ENCODE measurements at places on chromosomes 4 and X.
A peak's percentile ranks its signal among the peaks of the same experiment; 100 is the strongest.

GRCh38 chr4:53928825-53929224 lies 135.6 kb downstream of the CHIC2 start:
- DNase-seq: no peak

GRCh38 chr4:128427832-128428366 lies 140.3 kb upstream of the PGRMC2 start:
- peak; percentile 62 for DNase-seq

DNA sequence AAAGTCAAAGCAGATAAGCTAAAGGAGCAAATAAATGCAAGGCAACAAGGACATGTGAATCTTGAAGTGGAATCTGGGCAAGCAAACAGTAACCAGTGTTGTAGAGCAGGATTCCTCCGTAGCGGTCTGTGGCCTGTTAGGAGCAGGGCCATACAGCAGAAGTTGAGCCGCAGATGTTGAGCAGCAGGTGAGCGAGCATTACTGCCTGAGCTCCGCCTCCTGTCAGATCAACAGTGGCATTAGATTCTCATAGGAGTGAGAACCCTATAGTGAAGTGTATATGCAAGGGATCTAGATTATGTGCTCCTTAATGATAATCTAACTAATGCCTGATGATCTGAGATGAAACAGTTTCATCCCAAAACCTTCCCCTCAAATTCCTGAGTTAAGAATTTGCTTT lies 550.7 kb downstream of the ADGRL3 start:
- no peak for DNase-seq

DNA sequence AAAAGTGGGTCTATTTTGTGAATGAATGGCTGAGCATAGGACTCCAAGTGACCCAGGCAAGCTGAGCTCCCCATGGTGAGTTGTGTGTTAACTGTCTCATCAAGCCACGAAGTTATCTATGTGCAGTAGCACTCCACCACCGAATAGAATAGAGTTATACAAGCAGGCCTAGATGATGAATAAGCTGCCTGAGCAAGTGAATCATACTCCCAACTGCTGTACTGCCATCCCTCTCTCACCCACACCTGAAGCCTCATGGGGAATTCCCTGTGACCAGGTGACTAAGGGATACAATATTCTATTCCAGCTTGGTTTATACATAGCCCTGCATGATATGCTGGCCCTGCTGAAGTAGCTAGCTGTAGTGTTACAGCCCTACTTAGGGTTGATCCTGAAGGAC lies 38.7 kb downstream of the KDM5C start:
- no peak for DNase-seq

- no peak for DNase-seq
Observed at GRCh38 chrX:42686706-42687105, 91.3 kb downstream of the PPP1R2C start.

DNA sequence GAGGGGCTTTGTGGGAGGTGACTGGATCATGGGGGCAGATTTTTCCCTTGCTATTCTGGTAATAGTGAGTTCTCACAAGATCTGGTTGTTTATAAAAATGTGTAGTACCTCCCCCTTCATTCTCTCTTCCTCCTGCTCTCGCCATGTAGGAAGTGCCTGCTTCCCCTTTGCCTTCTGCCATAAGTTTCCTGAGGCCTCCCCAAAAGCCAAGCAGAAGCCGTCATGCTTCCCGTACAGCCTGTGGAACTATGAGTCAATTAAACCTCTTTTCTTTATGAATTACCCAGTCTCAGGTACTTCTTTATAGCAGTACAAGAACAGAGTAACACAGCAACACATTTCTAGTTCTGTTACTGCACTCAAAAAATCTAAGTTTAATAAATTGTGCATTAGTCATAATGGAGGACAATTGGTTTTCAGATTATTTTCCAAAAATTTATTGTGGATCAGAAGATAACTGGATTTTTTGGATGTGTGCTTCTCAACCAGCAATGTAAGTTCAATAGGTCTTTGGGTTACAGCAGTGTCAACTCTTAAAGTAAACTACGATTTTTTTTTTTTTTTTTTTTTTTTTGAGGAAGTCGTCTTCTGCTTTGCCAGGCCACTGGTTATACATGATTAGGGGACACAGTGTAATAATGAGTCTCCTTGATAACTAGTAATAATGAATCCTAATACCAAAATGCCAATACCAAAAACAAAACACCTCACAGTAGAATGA lies 69.9 kb downstream of the CHIC2 start:
- DNase-seq: no peak

DNA sequence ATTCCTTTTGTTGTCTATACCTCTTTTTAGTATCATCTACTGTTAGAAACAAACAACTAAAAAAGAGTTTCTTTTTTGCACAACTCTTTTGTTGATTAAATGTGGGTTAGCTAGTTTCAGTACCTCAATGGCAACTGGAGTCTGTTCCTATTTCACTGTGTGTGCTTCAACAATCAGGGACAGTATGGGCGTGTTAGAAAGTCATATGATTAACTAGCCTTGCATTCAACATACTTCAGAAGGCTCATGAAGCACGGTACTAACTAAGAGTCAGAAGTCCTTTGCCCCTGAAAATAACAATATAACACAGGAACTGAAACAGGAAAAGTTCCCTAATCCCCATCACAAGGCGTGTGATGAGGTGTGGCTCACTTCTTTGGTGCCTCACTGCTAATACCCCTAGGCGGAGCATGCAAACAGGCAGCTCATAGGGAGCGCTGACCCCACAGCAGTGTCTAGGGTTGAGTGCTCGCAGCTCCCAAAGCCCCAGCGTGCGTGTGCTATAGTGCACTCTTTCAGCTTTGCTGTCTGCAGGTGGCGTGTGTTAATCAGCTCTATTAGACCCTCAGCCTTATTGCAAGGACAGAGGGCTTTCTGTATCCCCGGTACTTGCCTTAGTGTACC lies 203.1 kb upstream of the NDST3 start:
- DNase-seq: no peak
